ENCODE measurements at places on chromosomes 7 and 10.

- H3K4me3 ChIP-seq: no peak overlapping the region
- H3K36me3 ChIP-seq: no peaks in the 10 kb centered on the region
- no peak overlapping the region for H3K27ac ChIP-seq
- no peak for DNase-seq
- no peaks in the 10 kb centered on the region for H3K27me3 ChIP-seq
Observed at GRCh38 chr10:70662362-70663220, 9.7 kb upstream of the ADAMTS14 start.

DNA sequence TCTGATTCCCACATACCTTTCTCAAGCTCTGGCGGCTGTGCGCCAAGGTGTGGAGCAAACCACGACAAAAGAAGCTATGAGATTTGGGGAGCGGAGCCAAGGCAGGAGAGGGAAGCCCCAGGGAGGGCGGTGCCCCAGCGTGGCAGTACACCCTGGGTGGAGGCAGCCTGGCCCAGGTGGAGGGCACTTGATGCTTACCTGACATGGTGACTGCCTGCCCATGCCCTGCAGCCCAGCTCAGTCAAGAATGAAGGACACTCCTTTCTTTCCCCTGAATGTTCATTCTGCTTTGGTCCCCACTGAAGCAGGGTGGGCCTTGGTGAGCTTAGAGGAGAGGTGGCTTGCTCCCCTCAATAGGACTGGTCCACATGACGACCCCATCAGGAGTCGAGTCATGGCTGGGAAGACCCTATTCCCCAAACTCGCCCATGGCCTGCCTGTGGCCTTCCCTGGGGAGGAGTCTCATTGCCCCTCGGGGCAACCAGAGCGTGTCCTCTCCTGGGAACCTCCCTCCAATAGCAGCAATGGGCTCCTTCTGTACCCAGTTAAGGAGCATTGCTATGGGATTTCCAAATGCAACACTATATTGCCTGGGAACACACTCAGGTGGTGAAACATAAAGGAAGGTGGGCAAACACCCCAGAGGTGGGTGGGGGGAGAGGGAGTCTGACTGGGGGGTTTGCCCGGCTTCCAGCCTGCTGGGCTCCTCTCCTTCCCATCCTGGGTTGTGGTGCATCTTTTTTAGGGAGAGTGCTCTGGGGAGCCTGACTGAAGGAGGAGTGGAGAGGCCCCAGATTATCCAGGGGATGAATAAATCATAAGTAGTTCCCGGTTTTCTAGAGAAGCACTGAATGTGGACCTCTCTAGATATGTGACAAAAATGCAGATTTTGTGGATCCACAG lies 22.7 kb downstream of the RAMP3 start:
- no peak overlapping the region for H3K27ac ChIP-seq
- no peak for DNase-seq
- H3K4me3 ChIP-seq: no peak overlapping the region
- H3K27me3 ChIP-seq: peaks cover 15% of the 10 kb centered on the region
- H3K4me1 ChIP-seq: no peaks in the 10 kb centered on the region
- no peaks in the 10 kb centered on the region for H3K36me3 ChIP-seq

DNA sequence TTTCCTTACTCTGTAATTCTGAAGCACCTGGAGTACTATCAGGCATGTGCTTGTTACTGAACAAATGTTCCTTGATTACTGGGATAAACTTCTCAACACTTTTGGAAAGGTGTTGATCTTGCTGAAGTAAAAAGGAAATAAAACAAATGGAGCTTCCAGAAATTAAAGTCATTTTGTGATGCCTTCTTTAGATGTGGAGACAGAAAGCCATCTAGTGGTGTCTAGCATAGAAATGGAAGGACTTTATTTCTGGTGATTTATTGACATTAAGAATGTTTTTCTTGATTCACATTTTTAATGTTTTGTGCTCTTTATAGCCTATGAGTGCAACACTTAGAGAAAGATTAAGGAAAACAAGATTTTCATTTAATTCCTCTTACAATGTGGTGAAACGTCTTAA lies 1.4 kb downstream of the SFR1 start:
- peaks cover 9% of the 10 kb centered on the region for H3K27me3 ChIP-seq
- no peaks in the 10 kb centered on the region for H3K36me3 ChIP-seq
- H3K4me3 ChIP-seq: no peak overlapping the region
- no peak for DNase-seq
- H3K4me1 ChIP-seq: peaks cover 16% of the 10 kb centered on the region

DNA sequence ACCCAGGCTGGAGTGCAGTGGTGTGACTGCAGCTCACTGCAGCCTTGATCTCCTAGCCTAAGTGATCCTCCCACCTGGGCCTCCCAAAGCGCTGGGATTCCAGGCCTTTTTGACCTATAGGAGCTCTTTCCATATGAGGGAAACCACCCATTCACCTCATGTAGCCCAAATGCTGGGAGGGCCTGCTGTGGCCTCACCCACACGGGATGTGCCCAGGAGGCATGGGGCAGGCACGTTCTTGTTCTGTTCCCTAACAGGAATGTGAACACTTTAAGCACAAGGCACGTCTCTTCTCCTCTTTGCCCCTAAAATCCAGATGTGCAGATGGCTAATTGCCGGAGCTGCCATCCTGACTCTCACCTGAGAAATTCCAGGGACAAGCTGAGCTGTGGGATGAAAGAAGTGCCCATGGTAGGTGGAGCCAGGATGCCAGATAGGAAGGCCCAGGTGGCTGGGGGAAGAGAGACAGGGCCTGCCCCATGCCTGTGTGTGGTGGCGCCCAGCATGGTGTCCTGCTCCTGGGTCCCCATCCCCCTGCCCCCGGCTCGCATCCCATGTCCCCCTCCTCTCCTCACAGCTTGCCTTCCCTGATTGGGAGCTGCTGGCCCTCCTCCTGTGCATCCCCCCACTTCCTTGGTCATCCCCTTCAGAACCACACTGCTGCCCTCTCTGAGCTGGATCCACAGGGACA lies 17.3 kb downstream of the CAMK2B start:
- no peaks in the 10 kb centered on the region for H3K36me3 ChIP-seq
- no peak overlapping the region for H3K4me3 ChIP-seq
- H3K27ac ChIP-seq: no peak overlapping the region

GRCh38 chr10:65194126-65194525 lies 1672.9 kb downstream of the REEP3 start:
- DNase-seq: no peak
- no peaks in the 10 kb centered on the region for H3K36me3 ChIP-seq
- no peak overlapping the region for H3K4me3 ChIP-seq
- H3K27me3 ChIP-seq: no peaks in the 10 kb centered on the region
- no peak overlapping the region for H3K27ac ChIP-seq

GRCh38 chr10:89959433-89960110 lies 258.2 kb downstream of the KIF20B start:
- DNase-seq: no peak
- no peak overlapping the region for H3K4me3 ChIP-seq
- no peaks in the 10 kb centered on the region for H3K4me1 ChIP-seq
- H3K27ac ChIP-seq: no peak overlapping the region
- no peaks in the 10 kb centered on the region for H3K36me3 ChIP-seq
- no peaks in the 10 kb centered on the region for H3K27me3 ChIP-seq

DNA sequence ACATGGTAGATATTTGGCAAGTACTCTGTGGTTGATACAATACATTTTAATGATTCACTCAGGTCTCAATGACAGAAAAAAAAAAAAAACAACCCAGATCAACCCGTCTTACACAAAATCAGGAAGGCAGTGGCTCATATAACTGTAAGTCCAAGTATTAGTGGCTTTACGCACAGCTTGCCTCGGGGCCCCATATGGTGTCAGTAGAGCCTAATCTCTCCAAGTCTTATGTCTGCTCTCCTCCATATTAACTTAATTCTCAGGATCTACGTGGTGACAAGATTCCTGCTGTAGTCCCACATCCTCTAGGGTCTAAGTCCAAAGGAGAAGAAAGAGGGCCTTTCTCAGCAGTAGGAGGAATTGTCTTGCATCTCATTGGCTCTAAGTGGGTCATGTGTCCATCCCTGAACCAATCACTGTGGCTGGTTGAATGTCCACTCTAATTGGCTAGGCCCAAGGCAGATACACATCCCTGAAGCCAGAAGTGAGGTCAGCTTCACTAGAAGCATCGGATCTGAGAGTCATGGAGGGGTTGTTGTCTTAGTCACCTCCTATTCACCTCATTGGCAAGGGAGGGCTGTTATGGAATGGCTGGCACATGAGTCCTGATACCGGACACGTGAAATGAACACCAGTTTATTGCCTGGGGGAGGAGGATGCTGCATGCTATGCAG lies 20.5 kb upstream of the PLPP4 start:
- H3K4me3 ChIP-seq: no peak overlapping the region
- no peaks in the 10 kb centered on the region for H3K4me1 ChIP-seq
- no peak for DNase-seq
- no peaks in the 10 kb centered on the region for H3K27me3 ChIP-seq

DNA sequence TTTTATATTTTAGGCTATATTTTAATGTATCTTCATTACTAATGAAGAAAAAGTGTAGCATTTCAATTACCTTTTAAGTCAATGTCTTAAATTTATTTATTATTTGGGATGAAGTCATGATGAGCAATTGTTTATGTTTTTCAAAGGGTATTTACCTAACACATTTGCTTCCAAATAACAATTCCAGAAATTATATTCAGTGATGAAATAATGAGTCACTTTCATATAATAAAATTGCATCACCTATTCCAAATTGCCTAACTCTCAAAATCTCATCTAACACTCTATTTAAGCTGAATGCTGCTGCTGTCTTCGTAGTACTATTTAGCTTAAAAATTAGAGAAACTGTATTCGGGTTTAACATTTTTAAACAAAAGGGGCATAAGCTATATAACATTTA lies 97.7 kb downstream of the PRKG1 start:
- H3K36me3 ChIP-seq: no peaks in the 10 kb centered on the region
- DNase-seq: no peak
- H3K4me3 ChIP-seq: no peak overlapping the region

DNA sequence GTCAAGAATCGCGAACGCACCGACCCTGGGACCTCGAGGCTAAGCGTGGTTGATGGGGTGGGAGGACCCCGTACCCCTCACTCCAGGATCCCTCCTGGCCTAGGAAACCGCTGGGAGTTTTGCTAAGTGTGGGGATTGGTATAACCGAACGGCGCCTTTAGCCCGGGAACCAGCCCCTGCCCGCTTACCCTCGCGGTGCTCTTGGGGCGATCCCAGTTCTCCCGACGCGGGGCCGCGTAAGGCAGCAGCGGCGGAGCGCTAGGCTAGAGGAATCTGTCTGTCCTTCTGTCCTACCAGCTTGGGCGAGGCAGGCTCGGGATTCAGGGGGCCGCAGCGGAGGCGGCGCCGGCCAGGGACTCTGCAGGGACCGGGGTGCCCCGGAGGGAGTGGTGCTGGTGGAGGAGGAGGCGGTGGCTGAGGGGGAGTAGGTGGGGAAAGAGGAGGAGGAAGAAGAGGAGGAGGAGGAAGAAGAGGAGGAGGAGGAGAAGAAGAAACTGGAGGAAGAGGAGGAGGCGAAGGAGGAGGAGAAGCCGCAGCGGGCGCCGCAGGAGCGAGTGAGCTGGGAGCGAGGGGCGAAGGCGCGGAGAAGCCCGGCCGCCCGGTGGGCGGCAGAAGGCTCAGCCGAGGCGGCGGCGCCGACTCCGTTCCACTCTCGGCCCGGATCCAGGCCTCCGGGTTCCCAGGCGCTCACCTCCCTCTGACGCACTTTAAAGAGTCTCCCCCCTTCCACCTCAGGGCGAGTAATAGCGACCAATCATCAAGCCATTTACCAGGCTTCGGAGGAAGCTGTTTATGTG lies 439 bp upstream of the EMX2 start:
- H3K4me3 ChIP-seq: peak overlapping the region; percentile 90
- peaks cover 31% of the 10 kb centered on the region for H3K27me3 ChIP-seq
- H3K4me1 ChIP-seq: peaks cover 22% of the 10 kb centered on the region

DNA sequence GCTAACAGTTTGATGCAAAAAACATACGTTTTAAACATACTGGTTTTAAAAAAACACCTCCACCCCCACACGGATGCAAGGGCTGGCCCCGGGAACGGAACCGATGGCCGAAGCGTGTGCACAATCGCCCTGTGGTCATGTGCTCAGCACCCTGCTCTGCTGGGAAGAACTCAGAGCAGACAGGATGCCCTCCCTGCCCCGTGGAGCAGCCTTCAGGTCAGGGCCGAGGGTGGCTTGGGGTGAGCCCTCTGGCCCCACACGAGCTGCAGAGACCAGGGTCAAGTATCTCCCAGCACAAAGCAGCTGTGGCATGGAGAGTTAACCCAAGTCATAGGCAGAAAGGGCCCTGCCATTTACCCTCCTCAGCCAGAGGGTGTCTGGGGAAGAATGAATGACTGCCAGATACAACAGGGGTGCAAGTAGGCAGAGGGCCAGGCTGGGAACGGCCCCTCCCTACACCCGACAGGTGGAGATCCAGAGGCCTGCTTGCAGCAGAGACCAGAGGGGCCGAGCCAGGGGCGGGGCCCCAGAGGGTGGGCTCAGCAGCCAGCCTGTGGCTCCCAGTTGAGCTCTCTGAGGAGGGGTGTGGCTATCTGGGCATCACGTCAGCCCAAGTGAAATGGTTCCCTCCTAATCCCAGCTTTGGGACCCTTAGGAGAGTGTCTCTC lies 56.8 kb downstream of the ZRANB1 start:
- H3K4me3 ChIP-seq: no peak overlapping the region
- no peak for DNase-seq
- H3K36me3 ChIP-seq: peaks cover 37% of the 10 kb centered on the region
- no peaks in the 10 kb centered on the region for H3K4me1 ChIP-seq

- H3K27ac ChIP-seq: no peak overlapping the region
- no peaks in the 10 kb centered on the region for H3K4me1 ChIP-seq
- no peaks in the 10 kb centered on the region for H3K36me3 ChIP-seq
- no peak for DNase-seq
- no peaks in the 10 kb centered on the region for H3K27me3 ChIP-seq
Observed at GRCh38 chr7:111527545-111527944, 34.7 kb downstream of the IMMP2L start.

DNA sequence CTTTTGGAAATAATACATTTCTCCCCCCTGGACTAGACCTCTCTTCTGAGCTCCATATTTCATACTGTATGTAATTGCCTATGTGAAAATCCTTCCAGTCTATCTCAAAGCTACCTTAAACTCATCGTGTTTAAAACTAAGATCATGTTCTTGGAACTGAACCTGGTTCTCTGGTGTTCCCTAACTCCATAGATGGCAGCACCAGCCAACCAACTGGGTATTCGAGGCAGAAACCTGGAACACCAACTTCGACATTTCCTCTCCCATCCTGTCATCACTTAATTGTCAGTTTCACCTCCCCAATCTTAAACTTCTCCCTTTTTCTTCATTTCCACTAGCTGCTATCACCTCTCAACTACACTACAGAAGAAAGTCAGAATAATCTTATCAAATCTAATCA lies 87.0 kb downstream of the ANKIB1 start:
- H3K27ac ChIP-seq: no peak overlapping the region
- no peak for DNase-seq
- no peaks in the 10 kb centered on the region for H3K36me3 ChIP-seq
- H3K27me3 ChIP-seq: no peaks in the 10 kb centered on the region

Data from endothelial cell (in vitro differentiated cells).